CD4-positive, alpha-beta memory T cell (primary cell): ENCODE measurements at places on chromosomes 12 and 14. TPM values are rescaled to one million over a fixed set of nuclear protein-coding genes. Genes with fewer than 3 reads are reported as not detected.

DNA sequence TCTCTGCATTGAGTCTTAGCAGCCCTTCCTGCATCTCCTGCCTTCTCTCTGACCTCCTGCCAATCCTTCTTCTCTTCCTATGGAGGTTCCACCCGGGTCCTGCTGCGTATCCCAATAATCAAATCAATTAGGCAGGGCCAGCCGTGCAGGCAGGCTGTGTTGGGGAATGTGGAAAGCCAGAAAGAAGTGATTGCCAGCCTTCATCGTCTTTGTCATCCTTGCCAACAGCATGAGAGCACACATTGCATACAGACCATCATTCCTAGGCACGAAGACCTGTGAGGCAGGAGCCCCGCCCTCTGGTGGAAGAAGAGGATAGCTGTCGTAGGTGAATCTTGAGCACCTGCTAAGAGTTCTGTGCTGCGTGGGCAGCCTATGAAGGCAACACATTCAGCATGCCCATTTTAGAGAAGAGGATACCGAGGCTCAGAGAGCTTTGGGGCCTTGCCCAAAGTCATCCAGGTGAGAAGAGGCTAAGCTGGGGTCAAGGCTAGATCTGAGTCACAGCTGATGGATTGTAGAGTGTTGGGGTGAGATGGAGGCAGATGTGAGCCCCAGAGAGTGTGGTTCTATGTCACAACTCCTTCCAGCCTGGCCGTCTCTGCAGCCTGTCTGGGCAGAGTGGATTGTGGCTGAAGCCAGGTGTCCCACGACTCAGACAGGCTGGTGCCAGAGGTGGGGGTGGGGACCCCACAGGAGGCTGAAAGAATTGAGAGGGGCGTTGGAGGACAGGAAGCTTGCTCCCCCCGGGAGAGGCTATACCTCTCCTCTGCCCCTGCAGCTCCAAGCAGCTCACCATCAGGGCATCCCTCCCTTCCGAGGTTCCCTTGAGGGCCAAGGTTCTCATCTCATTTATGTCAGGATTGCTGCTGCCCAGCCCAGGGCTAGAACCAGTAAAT lies 12.7 kb downstream of the C14orf132 start:
- DNase-seq: no peak

Gene IFT81
- total RNA-seq: 1.1 TPM

GRCh38 chr12:47892819-47893218 lies 12.0 kb downstream of the VDR start:
- no peak for DNase-seq

Gene SDR9C7
- total RNA-seq: not detected
